Osteoblast (primary cell): ENCODE measurements at places on chromosomes 1 and 21. TPM values are rescaled to one million over a fixed set of nuclear protein-coding genes. Genes with fewer than 3 reads are reported as not detected.

PAPPA2 gene
- total RNA-seq: 3.5 and 5.8 TPM in 2 replicates

TTC34 gene
- 0.29 and 0.36 TPM in 2 replicates for total RNA-seq

DNA sequence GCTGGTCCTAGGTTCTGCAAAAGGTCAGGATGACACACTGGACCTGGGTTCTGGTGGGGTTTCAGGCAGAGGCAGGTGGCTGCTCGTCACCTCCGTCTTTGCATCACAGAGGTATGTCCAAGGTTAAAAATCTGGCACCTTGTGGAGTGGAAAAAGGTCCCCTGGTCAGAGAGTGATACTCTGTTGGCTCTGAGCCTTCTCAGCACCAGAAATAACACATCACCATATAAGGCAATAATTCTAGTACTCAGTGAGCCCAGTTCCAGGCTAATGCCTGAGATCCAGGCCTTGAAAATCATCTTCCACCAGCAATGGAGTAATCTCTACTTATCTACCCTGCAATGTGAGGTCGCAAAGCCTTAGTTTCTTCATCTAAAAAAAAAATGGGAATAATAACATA lies 127.3 kb upstream of the C8B start:
- H3K27ac ChIP-seq: no peak overlapping the region
- no peaks in the 10 kb centered on the region for H3K36me3 ChIP-seq
- no peak overlapping the region for H3K4me3 ChIP-seq
- DNase-seq: no peak
- no peaks in the 10 kb centered on the region for H3K4me1 ChIP-seq

C1QTNF12 gene
- 0.36 and 0.59 TPM in 2 replicates for total RNA-seq
